ENCODE measurements at places on chromosomes 2 and 18.
A peak's percentile ranks its signal among the peaks of the same experiment; 100 is the strongest.

DNA sequence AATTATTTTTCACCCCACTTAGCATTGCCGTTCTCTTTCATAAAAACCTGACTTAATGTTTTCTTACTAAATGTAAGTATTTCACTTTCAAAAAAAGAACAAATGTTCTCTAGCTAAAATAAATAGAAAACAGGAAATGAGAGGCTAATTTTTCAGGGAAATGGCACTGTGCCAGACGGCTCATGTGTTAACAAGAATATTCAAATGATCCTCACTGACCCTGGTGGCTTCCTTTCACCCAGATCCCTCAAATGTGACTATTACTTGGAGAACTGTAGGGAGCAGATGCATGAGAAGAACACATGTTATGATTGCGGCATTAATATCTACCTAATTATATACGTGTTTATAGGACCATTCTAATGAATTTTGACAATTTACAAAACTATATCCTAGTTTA, 827.7 kb downstream of the SOCS6 start:
- DNase-seq, result no peak

DNA sequence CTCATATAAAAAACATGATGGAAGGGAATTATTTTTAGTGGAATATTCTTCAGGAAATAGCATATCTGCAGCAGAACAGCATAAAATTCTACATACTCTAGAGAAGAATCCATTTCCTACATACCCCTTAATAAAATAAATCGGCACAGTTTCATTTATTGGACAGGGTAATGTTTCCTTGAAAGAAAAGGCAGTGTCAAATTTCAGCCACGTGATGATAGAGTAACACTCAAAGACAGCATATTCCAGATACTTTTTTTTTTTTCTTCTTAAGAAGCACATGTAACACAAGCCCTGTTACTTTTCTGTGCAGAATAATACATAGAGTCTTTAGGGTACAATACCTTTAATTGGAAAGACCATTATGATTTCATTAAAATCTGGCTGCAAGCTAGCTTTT, 204.4 kb downstream of the SRBD1 start:
- no peak for DNase-seq

DNA sequence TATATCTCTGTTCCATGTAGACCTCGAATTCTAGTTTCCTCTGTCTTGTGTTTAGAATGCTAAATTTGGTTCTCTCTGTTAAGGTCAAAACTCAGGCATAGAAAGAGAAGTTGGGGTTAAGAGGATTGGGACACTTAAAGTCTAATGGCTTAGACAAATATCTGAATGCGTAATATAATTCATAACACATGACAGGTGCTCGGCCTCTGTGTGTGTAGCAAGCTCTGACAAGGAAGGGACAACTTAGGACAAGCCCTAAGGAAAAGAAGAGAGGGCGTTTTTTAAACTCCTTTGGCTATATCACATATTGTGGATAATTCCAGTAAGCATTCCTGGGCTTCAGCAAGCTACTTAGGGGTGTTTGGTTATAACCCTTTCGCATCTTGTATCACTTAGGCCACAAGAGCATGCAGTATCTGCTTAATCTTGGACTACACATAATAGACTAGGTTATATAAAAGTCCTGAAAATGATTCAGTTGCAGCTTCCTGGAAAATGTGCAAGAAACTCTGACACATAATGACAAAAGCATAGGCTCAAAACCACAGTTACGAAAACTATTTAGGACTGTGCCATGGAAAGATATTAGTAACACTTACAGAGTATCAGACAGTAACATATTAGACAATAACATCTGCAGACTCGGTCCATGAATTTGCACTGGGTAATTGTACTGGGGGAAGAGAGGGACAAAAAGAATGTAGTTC, 16.1 kb upstream of the CREB1 start:
- DNase-seq, result no peak

GRCh38 chr18:73742957-73743356, 404.7 kb downstream of the FBXO15 start:
- no peak for DNase-seq

- no peak for DNase-seq
Measured at GRCh38 chr2:151786077-151786476, 42.1 kb downstream of the ARL5A start.

DNA sequence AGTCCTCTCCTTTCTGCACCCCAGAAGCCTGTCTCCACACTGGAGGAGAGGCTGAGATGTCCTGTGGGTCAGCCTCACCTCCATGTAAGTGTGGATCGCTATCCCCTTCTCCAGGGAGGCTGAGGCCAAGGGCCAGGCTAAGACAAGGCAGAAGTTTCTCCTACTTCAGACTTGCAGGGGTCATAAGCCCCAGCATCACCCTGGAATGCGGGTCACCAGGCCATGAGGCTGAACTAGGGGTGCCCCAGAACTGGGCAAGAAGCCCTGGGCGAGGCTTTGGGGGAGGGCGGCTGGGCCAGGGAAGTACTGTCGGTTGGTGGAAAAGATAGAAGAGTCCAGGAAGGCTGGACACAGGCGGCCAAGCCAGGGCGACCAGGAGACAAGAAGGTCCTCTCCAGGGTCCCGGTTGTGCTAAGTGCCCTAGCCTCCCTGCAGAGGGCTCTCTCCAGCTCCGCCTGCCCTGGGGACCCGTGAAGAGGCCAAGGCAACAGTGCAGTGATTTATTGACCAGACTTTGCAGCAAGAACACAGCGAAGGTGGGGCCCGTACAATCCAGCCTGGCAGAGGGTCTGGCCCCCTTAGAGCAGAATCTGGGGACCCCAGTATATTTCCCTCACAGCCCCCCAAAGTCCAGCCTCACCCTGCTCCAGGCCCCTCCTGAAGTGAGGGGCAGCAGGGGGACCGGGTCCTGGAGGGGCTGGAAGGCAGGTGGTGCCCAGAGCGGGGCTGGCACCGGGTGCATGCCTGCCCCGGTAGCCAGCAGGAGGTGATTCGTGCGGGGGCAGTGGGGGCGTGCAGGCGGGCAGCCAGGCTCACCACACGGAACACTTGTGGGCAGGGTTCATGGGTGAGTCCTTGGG, 8.1 kb downstream of the ECEL1 start:
- DNase-seq, result no peak

- DNase-seq, result no peak
Measured at GRCh38 chr2:120702801-120703200, 32.9 kb upstream of the GLI2 start.

DNA sequence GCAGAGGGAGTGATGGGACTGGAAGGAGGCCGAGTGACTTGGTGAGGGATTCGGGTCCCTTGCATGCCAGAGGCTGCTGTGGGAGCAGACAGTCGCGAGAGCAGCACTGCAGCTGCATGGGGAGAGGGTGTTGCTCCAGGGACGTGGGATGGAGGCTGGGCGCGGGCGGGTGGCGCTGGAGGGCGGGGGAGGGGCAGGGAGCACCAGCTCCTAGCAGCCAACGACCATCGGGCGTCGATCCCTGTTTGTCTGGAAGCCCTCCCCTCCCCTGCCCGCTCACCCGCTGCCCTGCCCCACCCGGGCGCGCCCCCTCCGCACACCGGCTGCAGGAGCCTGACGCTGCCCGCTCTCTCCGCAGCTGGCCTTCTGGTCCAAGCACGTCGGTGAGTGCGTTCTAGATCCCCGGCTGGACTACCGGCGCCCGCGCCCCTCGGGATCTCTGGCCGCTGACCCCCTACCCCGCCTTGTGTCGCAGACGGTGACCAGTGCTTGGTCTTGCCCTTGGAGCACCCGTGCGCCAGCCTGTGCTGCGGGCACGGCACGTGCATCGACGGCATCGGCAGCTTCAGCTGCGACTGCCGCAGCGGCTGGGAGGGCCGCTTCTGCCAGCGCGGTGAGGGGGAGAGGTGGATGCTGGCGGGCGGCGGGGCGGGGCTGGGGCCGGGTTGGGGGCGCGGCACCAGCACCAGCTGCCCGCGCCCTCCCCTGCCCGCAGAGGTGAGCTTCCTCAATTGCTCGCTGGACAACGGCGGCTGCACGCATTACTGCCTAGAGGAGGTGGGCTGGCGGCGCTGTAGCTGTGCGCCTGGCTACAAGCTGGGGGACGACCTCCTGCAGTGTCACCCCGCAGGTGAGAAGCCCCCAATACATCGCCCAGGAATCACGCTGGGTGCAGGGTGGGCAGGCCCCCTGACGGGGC, 4.6 kb downstream of the PROC start:
- DNase-seq, result no peak

DNA sequence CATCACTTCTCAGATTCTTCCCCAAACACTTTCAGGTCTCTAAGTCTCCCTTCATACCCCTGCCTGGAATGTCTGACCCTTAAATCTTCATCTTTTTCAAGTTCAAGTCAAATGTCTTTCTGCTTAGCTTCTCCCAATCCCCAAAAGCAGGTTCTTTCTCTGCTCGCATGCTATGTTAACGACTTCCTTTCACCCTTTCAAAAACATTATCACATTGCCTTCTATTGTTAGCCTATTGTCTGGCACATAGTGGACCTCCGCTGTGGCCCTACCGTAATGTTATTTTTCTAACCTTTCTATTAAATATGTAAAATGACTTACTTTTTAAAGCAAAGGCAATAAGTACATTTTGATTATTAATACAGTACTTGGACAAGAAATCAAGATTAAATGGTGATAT, 2.2 kb downstream of the CDKL4 start:
- DNase-seq, result no peak

- DNase-seq, result no peak
Measured at GRCh38 chr2:15034246-15034645, 401.7 kb downstream of the LRATD1 start.

DNA sequence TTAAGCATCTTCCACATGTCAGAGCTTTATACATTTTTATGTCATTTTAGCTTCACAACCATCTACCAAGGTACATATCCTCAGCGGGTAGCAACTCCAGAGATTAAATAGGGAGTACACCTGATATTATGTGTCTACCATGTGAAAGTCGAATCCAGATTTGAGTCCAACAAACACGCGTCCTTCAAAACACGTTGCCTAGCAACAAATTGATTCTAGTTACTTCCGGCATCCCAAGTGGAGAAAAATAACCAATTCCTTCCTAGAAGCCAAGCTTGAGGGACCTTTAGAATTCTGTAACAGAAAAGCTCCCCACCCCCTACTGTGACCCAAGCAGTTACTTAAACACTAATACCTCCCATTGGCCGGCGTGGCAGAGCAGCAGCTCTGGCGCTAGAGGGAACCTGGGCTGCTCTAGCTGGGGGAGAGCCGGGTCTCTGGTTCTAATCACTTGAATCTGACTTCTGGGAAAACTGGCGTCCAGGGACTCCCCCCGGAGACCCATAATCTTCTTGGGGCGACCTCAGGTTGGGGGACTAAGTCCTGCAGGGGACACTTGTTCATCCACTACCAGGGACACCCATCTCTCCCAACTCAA, at the start of gene ERICH2:
TSS of gene ERICH2 (plus strand) at position 371 of the 598 bp plus-strand sequence. CDS start 304 bp downstream, outside the sequence.
- peak; percentile 69 for DNase-seq

DNA sequence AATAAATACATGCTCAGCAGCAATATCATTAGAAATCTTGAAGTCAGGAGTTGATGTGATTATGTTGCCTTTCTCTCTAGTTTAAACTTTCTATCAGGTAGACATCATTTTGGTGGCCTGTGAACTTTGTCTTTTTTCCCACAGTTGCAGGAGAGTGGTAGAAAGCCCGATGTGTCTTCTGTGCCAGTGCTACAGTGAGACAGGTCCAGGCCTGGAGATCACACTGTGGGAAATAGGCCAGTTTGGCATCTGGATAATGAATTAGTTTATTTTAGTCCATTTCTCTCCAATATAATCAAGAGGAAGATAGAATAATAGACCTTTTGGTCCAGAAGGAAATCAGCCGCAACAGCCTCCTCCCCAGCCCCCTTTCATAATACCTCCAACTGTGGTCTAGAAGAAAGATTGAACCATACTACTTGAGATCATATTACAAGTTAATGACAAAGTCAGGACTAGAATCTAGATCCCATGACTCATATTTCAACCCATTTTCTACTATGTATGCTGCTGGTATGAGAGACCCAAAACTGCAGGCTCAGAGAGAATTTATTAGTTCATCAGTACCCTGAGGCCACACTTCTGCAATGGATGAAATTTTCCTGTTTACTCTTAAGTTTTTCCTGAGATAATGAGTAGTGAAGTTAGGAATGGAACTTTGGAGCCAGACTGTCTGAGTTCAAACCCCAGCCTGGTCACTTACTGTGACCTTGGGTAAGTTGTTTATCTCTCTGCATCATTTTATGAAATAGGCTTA, 20.6 kb downstream of the KCMF1 start:
- DNase-seq, result no peak

GRCh38 chr18:29191263-29191662, 1014.3 kb upstream of the CDH2 start:
- no peak for DNase-seq

- no peak for DNase-seq
Measured at GRCh38 chr2:14716319-14716718, 83.8 kb downstream of the LRATD1 start.

- no peak for DNase-seq
Measured at GRCh38 chr2:127576433-127577207, 41.1 kb downstream of the MYO7B start.

GRCh38 chr18:31438402-31438801, 9.1 kb upstream of the DSG3 start:
- DNase-seq, result no peak

DNA sequence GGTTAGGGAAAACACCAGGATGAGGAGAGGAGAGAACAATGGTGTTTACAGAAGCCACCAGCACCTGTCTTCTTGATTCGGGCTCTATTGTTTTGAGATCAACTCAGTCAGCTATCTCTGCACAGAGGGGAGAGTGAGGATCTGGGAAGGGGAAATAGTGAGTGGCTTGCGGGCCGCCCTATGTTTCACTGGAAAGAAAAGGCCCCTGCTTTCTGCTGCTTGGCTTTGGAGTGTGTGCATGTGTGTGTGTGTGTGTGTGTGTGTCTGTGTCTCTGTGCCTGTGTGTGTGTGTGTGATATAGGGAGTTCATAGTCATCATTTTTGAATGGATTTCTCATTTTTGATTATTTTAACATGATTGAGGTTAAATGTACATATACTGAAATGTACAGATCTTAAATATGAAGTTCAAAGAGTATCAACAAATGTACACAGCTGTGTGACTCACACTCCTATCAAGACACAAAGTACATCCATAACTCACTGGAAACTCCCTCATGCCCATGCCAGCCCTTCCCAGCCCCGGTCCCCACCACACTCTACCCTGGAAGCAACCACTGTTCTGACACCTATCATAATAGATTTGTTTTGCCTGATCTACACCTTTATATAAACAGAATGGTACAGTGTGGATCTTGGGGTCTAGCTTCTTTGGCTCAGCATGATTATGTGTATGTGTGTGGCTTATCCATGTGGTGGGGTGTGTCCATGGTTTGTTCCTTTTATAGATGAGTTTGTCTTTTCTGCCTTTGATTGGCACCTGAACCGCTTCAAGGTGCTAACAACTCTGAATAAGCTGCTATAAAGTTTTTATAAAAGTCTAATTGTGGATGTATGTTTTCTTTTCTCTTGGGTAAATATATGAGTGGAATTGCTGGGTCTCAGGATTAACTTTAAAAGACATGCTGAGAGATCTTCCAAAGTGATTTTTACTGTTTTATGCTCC, 258.3 kb downstream of the SETBP1 start:
- DNase-seq, result no peak

GRCh38 chr2:232930059-232930400, 60.0 kb downstream of the SNORC start:
- no peak for DNase-seq

- no peak for DNase-seq
Measured at GRCh38 chr18:389658-390357, 110.7 kb downstream of the COLEC12 start.
